ENCODE measurements at places on chromosomes 3 and 15.

DNA sequence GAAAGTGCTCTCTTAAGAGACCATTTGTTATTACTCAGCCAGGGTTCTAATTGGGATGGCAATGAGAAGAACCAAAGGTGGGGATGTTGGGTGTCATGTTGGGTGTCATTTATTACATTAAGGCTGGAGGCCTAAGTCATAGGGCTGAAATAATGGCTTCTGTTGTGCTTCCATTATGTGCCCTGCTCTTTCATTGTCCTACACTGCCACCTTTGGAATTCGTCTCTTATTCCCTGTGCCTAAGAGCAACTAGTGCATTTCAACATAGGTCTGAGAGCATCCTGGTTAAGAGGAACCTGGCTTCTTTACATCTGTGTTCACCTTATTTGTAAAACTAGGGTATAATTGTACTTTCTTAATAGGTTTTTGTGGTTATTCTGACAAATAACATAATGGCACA lies 32.2 kb downstream of the RIOX2 start:
- no peak for DNase-seq

DNA sequence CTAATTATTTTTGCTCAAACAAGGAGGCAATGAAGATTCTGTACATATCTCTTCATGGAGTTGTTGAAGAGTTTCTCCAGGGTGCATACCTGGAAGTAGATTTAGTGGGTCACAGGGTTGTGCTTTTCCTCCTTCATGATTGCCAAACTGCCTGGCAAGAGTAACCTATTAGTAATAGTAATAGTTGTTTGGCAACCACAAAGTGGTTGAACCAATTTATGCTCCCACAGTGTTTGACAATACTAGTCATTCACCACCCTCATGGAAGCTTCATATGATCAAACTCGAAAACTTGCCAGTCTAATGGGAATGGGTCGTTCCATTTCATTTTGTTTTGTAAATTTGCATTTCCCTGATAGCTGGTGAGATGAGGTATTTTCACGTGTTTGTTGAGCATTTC lies 57.8 kb downstream of the TLE3 start:
- DNase-seq: no peak

DNA sequence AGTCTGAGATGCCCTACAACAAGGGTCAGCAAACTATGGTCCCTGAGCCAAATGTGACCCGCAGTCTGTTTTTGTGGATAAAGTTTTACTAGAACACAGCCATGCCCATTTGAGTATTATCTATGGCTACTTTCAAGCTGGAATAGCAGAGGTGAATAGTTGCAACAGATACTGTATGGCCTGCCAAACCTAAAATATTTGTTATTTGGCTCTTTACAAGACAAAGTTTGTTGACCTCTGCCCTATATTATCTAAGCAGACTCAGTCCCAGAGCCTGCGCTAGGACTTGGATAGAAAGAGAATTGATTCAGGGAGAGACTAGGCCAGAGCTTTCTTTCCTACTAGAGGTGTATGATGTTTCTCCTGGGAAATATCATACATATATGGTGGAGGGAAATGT lies 81.7 kb upstream of the NMNAT3 start:
- no peak for DNase-seq

GRCh38 chr15:42612367-42612912 lies 37.0 kb downstream of the STARD9 start:
- DNase-seq: no peak

GRCh38 chr3:156036258-156037053 lies 83.9 kb upstream of the KCNAB1 start:
- DNase-seq: no peak

- DNase-seq: peak; percentile 59
These were observed 288.9 kb upstream of the C2CD4B start for GRCh38 chr15:62453981-62454380.

DNA sequence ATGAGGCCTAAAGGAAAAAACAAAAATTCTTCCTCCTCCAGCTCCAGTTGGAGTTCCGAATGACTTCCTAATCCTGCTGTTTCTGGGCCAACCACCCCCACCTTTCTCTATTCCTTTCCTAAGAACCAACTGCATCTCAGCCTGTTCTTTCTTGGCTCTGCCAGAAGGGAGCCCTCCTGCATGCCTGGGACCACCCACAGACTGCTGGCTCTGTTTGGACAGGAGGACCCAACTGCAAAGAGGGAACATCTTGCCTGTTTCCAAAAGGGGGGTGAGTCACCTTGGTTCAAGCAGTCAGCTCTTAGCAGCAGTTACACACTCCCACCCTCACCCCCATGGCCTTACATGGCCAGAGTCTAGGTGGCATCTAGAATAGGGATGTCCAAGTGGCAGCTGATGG lies 116.0 kb upstream of the PRICKLE2 start:
- no peak for DNase-seq

GRCh38 chr3:44903751-44904150 lies 29.3 kb downstream of the TGM4 start:
- no peak for DNase-seq

GRCh38 chr3:171644681-171645080 lies 165.6 kb downstream of the PLD1 start:
- no peak for DNase-seq

DNA sequence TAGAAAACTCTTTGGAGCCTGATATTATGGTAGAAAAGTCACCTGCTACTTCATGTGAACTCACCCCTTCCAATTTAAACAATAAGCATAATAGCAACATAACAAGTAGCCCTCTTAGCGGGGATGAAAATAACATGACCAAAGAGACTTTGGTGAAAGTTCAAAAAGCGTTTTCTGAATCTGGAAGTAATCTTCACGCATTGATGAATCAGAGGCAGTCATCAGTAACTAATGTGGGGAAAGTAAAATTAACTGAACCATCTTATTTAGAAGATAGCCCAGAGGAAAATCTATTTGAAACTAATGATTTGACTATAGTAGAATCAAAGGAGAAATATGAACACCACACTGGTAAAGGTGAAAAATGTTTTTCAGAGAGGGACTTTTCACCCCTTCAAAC lies 5.1 kb upstream of the SCG5 start:
- peak; percentile 18 for DNase-seq

- no peak for DNase-seq
These were observed 48.2 kb downstream of the WWTR1 start for GRCh38 chr3:149609595-149609994.

DNA sequence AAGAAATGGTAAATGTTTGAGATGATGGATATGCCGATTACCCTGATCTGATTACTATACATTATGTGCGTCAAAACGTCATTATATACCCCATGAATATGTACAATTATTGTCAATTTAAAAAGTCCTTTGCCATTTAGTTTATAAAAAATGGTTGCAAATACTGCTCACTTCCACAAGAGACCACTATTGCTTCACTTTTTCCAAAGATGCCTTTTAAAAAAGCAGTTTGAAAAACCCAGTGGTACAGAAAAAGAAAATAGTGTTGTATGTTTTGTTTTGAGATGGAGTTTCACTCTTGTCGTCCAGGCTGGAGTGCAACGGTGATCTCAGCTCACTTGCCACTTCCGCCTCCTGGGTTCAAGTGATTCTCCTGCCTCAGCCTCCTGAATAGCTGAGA lies 39.3 kb downstream of the EDEM1 start:
- DNase-seq: peak; percentile 60

GRCh38 chr3:7205535-7205934 lies 344.6 kb downstream of the GRM7 start:
- no peak for DNase-seq

DNA sequence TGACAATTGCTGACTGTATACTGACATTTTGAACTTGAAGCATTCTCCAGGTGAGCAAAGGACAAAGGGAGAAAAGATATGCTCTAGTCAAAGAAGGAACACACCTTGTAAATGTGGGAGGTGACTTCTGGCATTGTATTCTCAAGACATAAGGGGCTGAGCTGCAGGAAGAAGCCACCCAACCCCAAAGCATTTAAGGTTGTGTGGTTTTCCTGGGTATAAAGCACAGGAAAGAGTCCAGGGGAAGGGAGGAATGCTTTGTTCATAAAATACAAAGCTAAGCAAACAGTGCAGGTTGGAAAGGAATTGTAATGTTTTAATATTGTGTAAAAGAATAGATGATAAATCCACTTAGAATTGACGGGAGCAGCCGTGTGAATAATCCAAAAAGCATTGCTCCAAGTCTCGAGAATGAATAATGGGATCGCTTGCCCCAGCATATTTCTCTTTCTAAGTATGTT lies 102.4 kb upstream of the LRIG1 start:
- no peak for DNase-seq

- no peak for DNase-seq
These were observed 139.1 kb downstream of the GBE1 start for GRCh38 chr3:81622395-81622794.

DNA sequence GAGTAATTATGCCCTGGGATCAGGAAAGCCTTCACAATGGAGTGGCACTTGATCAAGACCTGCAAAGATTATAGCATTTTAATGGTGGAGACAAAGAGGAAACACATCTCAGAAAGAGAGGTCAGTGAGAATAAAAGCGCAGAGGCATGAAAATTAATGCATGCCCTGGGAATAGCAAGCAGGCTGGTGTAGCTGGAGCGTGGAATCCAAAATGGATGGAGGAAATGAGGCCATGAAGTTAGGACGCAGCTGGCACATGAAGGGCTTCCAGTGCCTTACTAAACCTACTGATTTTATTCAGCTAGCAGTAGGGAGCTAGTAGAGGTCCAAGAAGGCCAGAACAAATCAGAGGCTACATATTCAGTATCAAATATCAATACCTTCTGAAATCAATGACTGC lies 38.1 kb downstream of the TMEM212 start:
- no peak for DNase-seq

GRCh38 chr3:193301433-193301832 lies 60.4 kb downstream of the PLAAT1 start:
- no peak for DNase-seq

- DNase-seq: no peak
These were observed 21.6 kb upstream of the TIGIT start for GRCh38 chr3:114272271-114272670.

GRCh38 chr3:39468108-39468436 lies 592 bp downstream of the MOBP start:
- no peak for DNase-seq

DNA sequence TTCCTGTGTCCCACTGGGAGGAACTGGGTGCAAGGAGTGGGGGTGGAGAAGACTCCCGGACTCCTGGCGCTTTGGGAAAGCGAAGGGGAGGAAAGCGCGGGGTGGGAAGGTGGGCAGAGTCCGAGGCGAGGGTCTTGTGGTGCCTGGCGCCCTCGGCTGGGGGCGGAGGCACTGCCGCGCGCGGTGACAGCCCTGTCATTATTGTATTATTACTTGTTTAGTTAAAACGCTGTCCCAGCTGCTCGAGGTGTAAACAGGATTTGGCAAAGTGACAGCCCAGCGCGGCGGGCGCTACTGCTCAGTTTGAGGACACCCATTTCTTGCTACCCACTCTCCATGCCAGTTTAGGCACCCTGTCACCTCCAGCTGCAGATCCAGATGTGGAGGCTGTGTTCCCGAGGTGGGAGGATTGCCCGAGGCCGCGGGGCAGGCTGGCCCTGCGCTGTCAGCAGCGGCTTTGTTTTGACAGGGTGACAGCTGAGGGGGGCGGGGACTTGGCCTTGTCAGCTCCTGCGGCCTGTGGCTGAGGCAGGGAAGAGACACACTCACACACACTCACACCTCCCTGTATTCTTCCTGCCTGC lies 1.0 kb downstream of the KAT2B start:
- peak; percentile 67 for DNase-seq

DNA sequence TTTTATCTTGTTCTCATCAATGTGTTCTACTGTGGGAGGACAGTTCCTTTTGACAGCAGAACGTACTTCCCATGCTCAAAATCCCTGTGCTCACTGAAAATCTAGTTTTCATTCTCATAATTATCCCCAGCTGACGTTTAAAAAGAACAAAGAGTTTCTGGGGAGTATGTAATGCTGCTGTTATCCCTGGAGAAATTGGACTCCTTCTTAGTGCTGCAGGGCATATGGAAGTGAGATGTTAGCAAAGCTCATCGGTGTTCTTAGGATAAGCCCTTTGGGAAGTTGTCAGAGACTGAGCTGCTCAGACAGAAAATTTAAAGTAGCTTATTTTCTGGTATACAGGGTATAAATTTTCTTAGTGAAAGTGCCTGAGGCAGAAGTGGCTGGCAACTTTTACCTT lies 66.5 kb downstream of the CDAN1 start:
- DNase-seq: no peak

DNA sequence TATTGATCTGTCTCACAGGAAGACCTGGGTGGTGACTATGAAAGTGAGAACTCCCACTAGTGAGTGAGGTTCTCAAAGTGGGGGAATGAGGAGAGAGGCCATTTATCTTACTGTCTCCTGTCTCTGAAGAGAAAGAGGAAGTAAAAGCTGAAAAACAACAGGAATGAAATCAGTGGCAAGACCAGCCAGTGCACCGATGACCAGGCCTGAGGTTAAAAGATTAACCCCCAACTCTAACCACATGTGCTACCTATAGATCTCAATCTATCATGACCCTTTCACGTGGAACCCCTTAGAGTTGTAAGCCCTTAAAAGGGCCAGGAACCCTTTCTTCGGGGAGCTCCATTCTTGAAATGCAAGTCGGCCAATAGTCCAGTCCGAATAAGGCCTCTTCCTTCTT lies 239.3 kb upstream of the CNTN6 start:
- DNase-seq: no peak

DNA sequence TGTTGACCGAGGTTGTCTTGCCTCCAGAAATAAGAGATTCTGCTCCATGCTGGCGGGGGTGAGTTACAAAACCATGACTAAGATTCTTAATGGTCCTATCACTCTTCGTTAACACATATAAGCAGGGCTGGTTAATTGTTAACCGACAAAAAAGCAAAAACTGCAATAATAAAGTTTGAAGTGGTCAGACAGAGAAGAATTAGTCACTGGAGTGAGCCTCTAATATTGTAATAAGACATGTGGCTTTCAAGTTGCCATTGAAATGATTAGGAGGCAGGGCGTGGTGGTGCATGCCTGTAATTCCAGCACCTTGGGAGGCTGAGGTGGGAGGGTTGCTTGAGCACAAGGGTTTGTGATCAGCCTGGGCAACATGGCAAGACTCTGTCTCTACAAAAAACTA lies 78.4 kb upstream of the NR2F2 start:
- DNase-seq: no peak

DNA sequence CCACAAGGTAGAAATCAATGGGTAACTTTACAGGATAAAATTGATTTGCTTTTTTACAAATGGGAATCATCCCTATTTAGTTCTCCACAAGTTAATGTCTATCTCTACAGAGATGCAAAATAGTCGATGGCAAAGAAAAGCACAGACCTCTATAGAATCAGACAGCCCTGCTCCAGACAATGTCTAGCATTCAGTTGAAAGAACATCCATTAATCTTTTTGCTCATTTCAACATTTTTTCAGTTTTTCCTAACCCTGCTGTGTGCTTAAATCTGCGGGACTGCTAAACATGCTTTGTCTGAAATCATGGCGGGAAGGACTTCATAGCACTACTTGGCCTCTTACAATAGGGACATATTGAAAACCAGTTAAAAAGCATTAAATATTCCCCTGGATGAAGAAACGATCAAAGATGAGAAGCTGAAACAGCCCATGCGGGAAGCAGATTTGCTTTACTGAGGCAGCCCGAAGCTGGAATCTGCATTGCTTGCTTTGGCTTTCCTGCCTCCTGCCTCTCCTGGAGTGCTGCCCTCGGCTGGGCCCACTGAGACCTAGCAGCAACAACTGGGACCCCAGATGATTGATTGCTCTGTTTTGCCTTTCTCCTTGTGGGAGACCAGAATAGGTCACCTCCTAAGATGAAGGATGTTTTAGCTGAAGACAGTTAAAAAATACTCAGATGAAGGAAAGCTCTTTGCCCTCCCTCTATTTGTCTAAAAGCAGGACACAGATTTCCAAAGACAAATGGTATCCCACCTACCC lies 38.5 kb upstream of the RASGRP1 start:
- DNase-seq: no peak

- DNase-seq: no peak
These were observed 22.6 kb downstream of the MEIS2 start for GRCh38 chr15:37077623-37078351.

GRCh38 chr3:128277378-128278069 lies 124.2 kb downstream of the EEFSEC start:
- no peak for DNase-seq

Measured in AG08395 (cell line).